Natural killer cell (primary cell): ENCODE measurements at places on chromosomes 12 and 14. TPM values are rescaled to one million over a fixed set of nuclear protein-coding genes. Genes with fewer than 3 reads are reported as not detected.
A peak's percentile ranks its signal among the peaks of the same experiment; 100 is the strongest.

GRCh38 chr12:118981285-118982211, at the start of gene SRRM4:
Gene SRRM4, plus strand, starts transcription at chr12:118981541. Its CDS starts 342 bp downstream, at chr12:118981883.
- peaks cover 21% of the 10 kb centered on the region for H3K27me3 ChIP-seq
- no peak within 1 kb of the TSS for H3K4me3 ChIP-seq
- H3K27ac ChIP-seq, result no peak within 1 kb of the TSS
- H3K4me1 ChIP-seq, result no peaks in the 10 kb centered on the region
- no peaks in the 10 kb centered on the region for H3K36me3 ChIP-seq

The RBMS2 gene
- total RNA-seq, result 15.6 TPM

GRCh38 chr12:5904969-5905368, 40.1 kb downstream of the ANO2 start:
- H3K27me3 ChIP-seq, result no peaks in the 10 kb centered on the region
- no peak for DNase-seq
- H3K36me3 ChIP-seq, result no peaks in the 10 kb centered on the region
- H3K4me3 ChIP-seq, result no peak overlapping the region
- H3K4me1 ChIP-seq, result no peaks in the 10 kb centered on the region

- no peak overlapping the region for H3K27ac ChIP-seq
- no peak for DNase-seq
- no peak overlapping the region for H3K4me3 ChIP-seq
- no peaks in the 10 kb centered on the region for H3K4me1 ChIP-seq
Measured at GRCh38 chr14:59582845-59583509, 6.4 kb upstream of the CCDC175 start.

The ALDH1L2 gene
- not detected for total RNA-seq

- no peak for DNase-seq
- H3K4me3 ChIP-seq, result no peak overlapping the region
- no peaks in the 10 kb centered on the region for H3K36me3 ChIP-seq
- H3K4me1 ChIP-seq, result peaks cover 6% of the 10 kb centered on the region
- peak overlapping the region; percentile 69 for H3K27ac ChIP-seq
- no peaks in the 10 kb centered on the region for H3K27me3 ChIP-seq
Measured at GRCh38 chr14:70934502-70935134, 27.4 kb downstream of the PCNX1 start.

DNA sequence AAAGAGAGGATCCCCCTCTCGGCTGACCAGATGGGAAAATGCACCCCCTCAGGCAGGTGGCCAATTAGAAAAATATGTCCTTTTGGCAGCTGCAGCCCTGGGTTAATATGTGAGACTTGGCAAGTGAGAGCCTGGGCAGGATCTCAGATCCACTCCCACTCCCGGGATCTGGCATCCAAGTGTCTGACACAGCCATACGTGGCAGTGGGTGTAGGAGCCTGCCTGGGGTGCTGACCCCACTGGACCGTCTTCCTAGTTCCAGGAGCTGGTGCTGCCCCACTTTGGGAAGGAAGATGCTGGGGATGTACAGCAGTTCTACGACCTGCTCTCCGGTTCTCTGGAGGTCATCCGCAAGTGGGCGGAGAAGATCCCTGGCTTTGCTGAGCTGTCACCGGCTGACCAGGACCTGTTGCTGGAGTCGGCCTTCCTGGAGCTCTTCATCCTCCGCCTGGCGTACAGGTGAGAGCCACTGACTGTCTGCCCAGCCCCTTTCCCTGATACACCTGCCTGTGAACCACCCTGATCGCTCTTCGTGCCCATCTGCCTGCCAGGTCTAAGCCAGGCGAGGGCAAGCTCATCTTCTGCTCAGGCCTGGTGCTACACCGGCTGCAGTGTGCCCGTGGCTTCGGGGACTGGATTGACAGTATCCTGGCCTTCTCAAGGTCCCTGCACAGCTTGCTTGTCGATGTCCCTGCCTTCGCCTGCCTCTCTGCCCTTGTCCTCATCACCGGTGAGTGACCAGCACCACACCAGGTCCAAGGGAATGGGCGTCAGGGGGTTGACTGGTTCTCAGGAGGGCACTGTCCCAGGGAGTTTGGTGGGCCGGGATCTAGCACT, 5.8 kb downstream of the NR4A1 start:
- no peaks in the 10 kb centered on the region for H3K27me3 ChIP-seq
- no peak overlapping the region for H3K27ac ChIP-seq
- H3K4me1 ChIP-seq, result peaks cover 9% of the 10 kb centered on the region
- no peaks in the 10 kb centered on the region for H3K36me3 ChIP-seq
- no peak overlapping the region for H3K4me3 ChIP-seq
- no peak for DNase-seq

- H3K4me3 ChIP-seq, result peak overlapping the region; percentile 68
- DNase-seq, result no peak
- peaks cover 11% of the 10 kb centered on the region for H3K4me1 ChIP-seq
- no peaks in the 10 kb centered on the region for H3K27me3 ChIP-seq
- H3K36me3 ChIP-seq, result no peaks in the 10 kb centered on the region
- H3K27ac ChIP-seq, result peak overlapping the region; percentile 59
Measured at GRCh38 chr14:74083784-74084276, 423 bp downstream of the ALDH6A1 start.

DNA sequence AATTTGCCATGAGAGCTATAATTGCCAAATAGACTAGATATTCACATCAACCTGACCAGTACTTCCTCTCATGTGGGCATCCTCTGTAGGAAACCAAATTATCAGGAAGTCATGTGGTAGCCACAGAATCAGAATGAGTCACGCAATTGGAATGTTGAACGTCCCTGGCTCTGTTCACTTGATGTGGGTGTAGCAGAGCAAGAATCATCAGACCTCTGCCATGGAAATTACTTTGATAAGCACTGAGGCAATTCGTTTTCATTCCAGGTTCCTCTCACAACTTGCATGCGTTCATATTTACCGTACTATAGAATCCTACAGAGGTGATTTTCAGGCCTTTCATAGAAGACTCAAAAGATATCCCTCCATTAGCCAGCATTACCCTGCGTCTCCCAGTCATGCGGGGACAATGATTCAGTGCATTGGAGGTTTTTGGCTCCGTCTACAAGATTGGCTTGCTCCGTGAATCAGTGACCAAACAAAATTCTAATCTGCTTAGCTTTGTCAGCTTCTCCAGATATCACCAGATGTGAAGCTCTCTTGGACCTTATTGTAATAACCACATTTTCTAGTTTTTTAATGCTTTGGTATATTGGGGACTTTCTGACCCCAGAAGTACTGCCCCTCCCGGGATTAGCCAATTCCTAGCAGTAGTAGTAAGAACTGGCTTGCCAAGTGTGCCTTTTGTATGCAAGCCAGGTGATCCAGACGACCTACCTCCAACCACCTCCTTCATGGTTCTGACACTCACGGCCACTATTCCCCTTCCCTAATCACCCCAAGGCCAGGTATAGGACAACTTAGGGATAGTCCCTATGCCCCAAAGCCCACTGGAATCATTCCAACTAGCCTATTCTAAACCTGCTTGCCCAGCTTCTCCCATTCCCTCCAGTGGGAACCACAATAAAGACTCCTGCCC, 133.4 kb downstream of the KICS2 start:
- H3K27ac ChIP-seq, result no peak overlapping the region
- H3K4me1 ChIP-seq, result no peaks in the 10 kb centered on the region
- H3K27me3 ChIP-seq, result no peaks in the 10 kb centered on the region
- H3K4me3 ChIP-seq, result no peak overlapping the region
- DNase-seq, result no peak

The MDM1 gene
- 26.5 TPM for total RNA-seq

DNA sequence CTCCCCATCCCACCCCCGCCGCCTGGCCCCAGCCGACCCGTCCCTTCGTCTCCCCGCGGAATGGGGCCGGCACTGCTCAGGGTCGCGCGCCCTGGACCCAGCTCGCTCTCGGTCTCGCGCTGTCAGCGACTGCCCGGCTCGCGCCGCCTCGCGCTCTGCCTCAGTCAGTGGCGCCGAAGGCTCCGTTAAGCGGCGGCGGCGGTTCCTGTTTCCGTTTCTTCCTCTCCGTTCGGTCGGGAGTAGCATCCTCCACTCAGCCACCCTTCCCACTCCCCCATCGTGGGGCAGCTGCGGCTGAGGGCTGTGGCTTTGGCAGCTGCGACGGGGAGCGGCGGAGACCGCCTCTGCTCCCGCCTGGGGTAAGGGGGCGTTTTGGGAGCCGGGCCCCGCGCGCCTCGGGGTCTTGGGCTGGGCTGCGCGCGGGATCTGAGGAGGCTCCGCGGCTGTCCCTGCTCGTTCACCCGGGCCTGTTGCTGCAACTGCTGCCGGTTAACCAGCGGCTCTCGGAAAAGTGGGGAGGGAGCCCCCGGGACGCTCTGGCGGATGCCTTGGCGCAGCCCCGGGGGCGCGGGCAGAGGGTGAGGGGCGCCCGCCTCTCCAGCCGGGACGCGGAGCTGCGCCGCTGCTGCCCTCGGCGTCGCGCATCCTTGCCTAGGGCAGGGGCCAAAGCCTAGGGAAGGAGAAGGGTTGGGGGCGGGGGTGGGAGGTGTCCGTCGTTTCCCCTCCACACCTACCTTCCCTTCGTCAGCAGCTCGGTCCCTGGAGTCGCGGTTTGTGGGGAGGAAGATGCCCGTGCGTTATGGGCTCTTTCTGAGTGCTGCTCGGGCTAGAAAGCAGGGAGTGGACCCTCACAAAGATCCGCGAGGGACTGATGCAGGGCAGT, 567 bp downstream of the FUT8 start:
- H3K4me3 ChIP-seq, result peak overlapping the region; percentile 81
- H3K27ac ChIP-seq, result peak overlapping the region; percentile 68
- peaks cover 10% of the 10 kb centered on the region for H3K4me1 ChIP-seq
- DNase-seq, result peak; percentile 52
- H3K36me3 ChIP-seq, result no peaks in the 10 kb centered on the region

The MON2 gene
- total RNA-seq, result 80.0 TPM

- H3K27ac ChIP-seq, result no peak overlapping the region
- no peaks in the 10 kb centered on the region for H3K27me3 ChIP-seq
- no peak overlapping the region for H3K4me3 ChIP-seq
- DNase-seq, result no peak
Measured at GRCh38 chr12:53060064-53060720, 10.3 kb downstream of the TNS2 start.

GRCh38 chr12:51005671-51006070, 20.5 kb downstream of the SLC11A2 start:
- no peak for DNase-seq
- no peak overlapping the region for H3K27ac ChIP-seq
- no peak overlapping the region for H3K4me3 ChIP-seq
- peaks cover 16% of the 10 kb centered on the region for H3K36me3 ChIP-seq

- H3K4me1 ChIP-seq, result peaks cover 53% of the 10 kb centered on the region
- no peak overlapping the region for H3K27ac ChIP-seq
- DNase-seq, result no peak
- H3K36me3 ChIP-seq, result no peaks in the 10 kb centered on the region
Measured at GRCh38 chr14:91257328-91258010, 13.0 kb upstream of the GPR68 start.

The DNAJC22 gene
- total RNA-seq, result not detected

DNA sequence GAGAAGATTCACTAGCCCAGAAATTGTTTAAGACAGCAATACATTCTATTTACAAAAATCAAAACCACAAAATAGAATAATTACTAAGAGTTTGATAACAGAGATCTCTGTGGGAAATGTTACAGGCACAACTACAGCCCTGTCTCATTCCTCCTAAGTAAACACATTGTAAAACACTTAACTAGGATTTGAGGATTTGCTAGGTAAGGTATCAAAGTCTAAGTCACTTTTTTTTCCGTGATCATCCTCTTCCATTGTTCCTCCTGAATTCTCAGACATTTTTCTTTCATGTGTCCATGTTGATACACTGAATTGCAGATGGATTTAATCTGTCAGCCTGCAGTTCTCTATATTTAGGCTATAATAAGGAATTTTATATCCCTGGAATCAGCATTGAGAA, 127.5 kb downstream of the ACSS3 start:
- H3K27me3 ChIP-seq, result no peaks in the 10 kb centered on the region
- no peak overlapping the region for H3K27ac ChIP-seq
- DNase-seq, result no peak
- H3K4me1 ChIP-seq, result no peaks in the 10 kb centered on the region
- H3K36me3 ChIP-seq, result no peaks in the 10 kb centered on the region

The PRH2 gene
- 1.0 TPM for total RNA-seq

DNA sequence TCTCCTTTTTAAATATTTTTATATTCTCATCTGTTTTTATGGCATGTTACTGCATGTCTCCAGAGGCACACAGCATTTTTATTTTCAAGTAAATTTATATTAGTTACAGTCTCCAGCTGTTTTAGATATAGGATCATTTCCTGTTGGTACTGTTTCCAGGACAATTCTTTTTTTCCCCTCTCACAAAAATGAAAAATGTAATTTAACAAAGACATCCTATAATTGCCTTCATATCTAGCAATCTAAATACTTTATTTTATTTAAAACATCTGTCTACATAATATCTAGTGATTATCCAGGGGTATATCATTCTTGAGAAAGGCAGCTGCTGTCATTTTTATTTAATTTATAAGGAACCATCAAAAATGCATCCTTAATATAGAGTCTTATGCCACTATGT, 272.4 kb upstream of the NPAS3 start:
- H3K4me3 ChIP-seq, result no peak overlapping the region
- DNase-seq, result no peak
- no peaks in the 10 kb centered on the region for H3K36me3 ChIP-seq
- H3K27me3 ChIP-seq, result no peaks in the 10 kb centered on the region

The FICD gene
- total RNA-seq, result 7.5 TPM

GRCh38 chr12:16611146-16611545, 5.2 kb upstream of the LMO3 start:
- no peak overlapping the region for H3K4me3 ChIP-seq
- no peak overlapping the region for H3K27ac ChIP-seq
- no peaks in the 10 kb centered on the region for H3K36me3 ChIP-seq

- H3K36me3 ChIP-seq, result no peaks in the 10 kb centered on the region
- no peaks in the 10 kb centered on the region for H3K4me1 ChIP-seq
- no peak overlapping the region for H3K27ac ChIP-seq
- no peak overlapping the region for H3K4me3 ChIP-seq
- DNase-seq, result no peak
Measured at GRCh38 chr14:99660794-99661193, 15.9 kb downstream of the HHIPL1 start.

The FLRT2 gene
- not detected for total RNA-seq

The SLC17A8 gene
- not detected for total RNA-seq

DNA sequence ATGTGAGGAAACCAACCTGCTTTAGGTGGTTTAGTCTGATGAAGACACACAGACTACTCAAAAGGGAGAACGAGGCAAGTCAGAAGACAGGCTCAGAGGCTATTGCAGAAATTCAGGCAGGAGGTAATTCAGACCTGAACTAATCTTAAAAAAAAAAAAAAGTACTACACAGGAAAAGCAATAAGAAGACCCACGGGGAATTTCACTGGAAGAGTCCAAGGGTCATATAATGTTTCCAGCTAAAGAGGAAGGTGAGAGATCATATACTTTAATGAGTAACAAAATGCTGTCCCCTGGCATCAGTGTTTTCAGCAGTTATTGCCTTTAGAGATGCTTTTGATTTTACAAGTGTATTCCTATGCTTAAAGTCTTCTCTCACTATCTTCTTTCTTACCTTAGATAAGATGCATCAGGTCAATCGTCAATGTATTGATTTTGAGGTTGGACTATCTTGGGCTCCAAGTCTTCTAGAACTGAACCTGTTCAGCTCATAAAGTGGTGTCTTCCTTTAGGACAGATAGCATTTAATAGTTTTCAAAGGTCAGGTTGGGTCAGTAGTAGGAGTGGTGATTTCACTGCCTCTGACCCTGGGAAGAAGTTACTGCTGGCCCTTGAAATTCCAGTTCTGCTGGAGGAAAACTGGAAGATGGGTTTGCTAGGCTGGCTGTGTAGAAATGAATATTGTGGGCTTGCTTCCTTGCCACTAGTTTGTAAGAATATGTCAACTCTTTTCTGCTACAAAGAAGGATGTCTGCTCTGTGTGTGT, 60.0 kb downstream of the FAR2 start:
- H3K27me3 ChIP-seq, result no peaks in the 10 kb centered on the region
- H3K4me1 ChIP-seq, result no peaks in the 10 kb centered on the region
- no peak overlapping the region for H3K4me3 ChIP-seq
- DNase-seq, result no peak
- no peaks in the 10 kb centered on the region for H3K36me3 ChIP-seq
- H3K27ac ChIP-seq, result no peak overlapping the region
